ENCODE measurements at places on chromosomes 5 and 9. TPM values are rescaled to one million over a fixed set of nuclear protein-coding genes. Genes with fewer than 3 reads are reported as not detected.

DNA sequence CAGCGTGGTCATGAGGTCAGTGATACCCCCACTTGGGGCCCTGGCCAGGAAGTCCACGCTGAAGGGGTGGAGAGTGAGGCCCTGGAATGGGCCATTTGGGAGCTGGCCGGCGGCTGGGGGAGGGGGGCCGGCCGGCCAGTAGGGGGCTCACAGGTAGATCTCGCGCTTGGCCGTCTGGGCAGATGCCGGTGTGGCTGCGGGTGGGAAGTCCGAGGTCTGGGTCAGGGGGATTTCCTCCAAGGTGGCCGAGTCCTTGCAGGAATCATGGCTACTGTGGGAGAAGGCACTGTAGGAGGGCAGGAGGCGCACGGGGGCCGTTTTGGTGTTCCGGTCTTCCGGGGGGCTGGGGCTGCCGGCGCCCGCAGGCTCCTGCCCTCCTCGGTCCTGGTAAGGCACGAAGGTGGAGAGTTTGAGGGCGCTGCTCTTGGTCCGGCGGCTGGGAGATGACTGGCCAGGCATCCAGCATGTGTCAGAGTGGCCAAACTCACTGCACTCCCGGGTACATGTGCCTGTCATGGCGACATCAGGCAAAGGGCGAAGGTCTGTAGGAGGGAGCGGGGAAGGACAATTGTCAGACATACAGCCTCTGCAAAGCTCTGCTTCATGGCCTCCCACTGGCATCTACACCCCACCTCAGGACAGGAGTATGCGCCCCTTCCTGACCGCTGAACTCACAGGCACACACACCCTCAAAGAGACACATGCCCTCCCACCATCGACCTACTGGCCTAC lies 24.1 kb downstream of the PCDH1 start:
- DNase-seq, result no peak

- DNase-seq, result no peak
These were observed 237.2 kb downstream of the ROR2 start for GRCh38 chr9:91712811-91713210.

Gene MSH3
- 26.0 TPM for total RNA-seq

- no peak for DNase-seq
These were observed 363.0 kb upstream of the RIOK2 start for GRCh38 chr5:97545886-97546535.

Gene SOX30
- total RNA-seq, result 0.52 TPM

GRCh38 chr9:131874447-131874846 lies 134.6 kb upstream of the RAPGEF1 start:
- DNase-seq, result no peak

GRCh38 chr5:116571568-116572349 lies 2.9 kb downstream of the SEMA6A start:
- DNase-seq, result no peak

DNA sequence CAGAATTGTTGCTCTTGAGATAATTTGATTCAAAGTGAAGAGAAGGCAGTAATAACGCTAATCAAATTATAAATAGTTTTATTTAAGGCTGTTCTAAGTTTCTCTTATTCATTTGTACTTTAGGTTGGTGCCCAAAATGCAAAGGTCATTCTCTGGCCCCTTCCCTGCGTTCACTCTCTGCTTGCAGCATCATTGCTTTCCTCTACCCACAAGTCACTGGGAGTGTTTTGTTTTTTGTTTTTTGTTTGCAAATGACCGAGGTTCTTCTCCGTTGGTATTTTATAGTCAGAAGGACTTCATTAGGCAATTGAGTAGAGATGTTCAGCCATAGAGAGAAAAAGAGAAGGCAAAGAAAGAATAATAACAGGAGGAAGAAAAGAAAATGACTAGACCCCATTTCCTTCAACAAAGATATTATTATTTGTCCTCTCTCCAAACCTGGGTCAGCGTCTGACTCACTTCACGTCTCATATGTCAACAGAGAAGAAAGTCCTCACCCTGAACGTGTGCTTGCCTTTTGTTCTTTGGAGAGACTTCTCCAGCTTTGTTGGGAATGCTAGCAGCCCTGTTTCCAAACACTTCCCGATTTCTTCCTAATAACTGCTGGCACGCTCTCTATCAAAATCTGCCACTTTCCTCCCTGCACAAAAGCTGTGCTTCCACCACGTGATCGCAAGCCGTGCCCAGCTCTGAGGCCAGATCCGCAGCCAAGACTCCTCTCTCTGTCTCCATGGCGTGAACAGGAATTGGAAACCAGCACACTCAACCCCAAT lies 119.8 kb downstream of the EBF1 start:
- peak; percentile 67 for DNase-seq
